ENCODE measurements at places on chromosomes 16 and 17. TPM values are rescaled to one million over a fixed set of nuclear protein-coding genes. Genes with fewer than 3 reads are reported as not detected.

DNA sequence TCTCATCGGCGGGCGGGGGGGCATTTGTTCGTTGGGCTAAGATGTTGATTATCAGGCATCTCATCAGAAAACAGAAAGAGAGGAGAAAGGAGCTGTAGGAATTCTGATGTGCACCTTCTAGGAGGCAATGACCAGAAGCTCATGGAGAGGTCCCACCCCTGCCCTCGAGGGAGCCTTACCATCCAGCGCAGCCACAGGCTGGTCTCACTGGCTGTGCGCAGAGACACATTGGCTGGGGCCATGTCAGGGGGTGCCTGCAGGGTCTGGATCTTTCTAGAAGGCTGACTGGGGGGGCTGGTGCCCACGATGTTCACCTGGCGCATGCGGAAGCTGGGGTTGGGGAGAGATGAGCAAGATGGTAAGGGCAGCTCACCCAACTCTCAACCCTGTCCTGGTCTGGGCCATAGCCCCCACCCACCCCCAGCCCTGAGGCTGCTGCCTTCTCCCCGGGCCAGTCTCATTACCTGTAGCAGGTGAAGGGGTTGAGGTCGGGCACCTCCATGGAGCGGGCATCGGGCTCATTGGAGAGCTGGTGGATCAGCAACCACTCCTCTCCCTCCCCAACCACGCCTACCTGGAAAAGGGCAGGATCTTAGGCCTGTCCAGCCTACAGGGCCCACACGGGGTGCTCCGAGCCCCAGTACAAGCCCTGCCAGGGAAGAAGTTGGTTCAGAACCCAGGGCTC is 86.2 kb upstream of the CDC42EP4 start:
- no peak overlapping the region for H3K4me3 ChIP-seq
- H3K4me1 ChIP-seq: no peaks in the 10 kb centered on the region
- no peaks in the 10 kb centered on the region for H3K36me3 ChIP-seq
- H3K27ac ChIP-seq: no peak overlapping the region

DNA sequence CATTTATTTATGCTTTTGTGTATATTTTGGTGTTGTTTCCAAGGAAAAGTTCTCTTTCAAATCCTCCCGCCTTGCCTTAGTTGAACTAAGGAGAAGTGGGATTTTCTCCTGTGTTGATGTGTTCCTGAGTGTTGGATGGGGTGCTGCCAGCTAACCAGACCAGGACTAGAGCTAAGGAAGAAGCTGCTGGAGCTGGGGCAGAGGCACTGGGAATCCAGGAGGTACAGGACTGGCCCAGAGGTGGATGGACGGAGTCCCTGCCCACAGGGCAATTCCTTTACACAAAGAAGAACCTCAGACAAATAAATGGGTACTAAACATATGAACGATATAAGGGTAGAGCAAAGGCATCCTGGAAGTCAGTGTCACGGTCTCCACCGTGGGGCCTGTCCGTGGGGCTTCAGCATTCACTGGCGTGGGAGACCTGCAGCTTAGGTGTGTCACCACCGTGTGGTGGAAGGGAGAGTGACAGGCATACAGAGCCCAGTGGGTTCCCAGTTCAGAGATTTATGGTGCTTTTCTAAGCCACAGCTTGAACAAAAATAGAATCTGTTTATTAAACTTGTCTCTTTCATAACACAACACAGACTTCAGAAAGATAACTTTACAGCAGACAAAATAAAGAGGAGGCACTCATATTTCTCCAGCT is 270.7 kb downstream of the NTN1 start:
- peak overlapping the region; percentile 78 for H3K27ac ChIP-seq
- no peak overlapping the region for H3K4me3 ChIP-seq

DNA sequence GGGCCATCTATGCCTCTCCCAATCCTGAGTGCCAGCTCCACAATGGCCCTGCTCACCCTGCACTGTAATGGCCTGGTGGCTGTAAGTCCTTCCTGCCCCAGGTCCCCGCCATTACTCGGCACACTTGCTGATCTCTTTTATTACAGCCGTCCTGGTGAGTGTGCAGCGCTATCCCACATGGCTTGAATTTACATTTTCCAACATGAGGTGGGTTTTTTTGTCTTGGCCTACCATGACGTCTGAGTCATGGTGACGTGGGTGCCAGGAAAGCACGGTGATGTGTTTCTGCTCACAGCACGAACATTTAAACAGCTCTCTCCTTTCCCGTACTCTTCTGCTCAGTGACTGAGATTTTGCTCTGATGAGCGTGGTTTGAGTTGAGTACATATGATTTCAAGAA is 55.2 kb upstream of the FOXF1 start:
- H3K27me3 ChIP-seq: peaks cover 4% of the 10 kb centered on the region
- no peak for DNase-seq
- H3K4me1 ChIP-seq: no peaks in the 10 kb centered on the region
- H3K4me3 ChIP-seq: no peak overlapping the region
- H3K27ac ChIP-seq: no peak overlapping the region

Gene MEOX1
- total RNA-seq: 6.9 TPM

- H3K4me3 ChIP-seq: peak within 1 kb of the TSS; percentile 56
- DNase-seq: peak; percentile 91
- H3K27ac ChIP-seq: peak within 1 kb of the TSS; percentile 86
- H3K4me1 ChIP-seq: no peaks in the 10 kb centered on the region
Measured at GRCh38 chr17:17496189-17497064, at the start of gene RASD1. Gene RASD1, minus strand, starts transcription at chr17:17496395. Its CDS starts 214 bp downstream, at chr17:17496181.

GRCh38 chr16:12303653-12304052 is 327.1 kb downstream of the SNX29 start:
- DNase-seq: peak; percentile 54
- no peak overlapping the region for H3K27ac ChIP-seq

- no peaks in the 10 kb centered on the region for H3K4me1 ChIP-seq
- H3K27me3 ChIP-seq: no peaks in the 10 kb centered on the region
- H3K36me3 ChIP-seq: no peaks in the 10 kb centered on the region
- no peak for DNase-seq
- no peak overlapping the region for H3K27ac ChIP-seq
- H3K4me3 ChIP-seq: no peak overlapping the region
Measured at GRCh38 chr17:42474276-42474675, 15.6 kb downstream of the ATP6V0A1 start.

Gene HBQ1
- not detected for total RNA-seq

GRCh38 chr16:30472328-30472942 is at the start of gene ITGAL:
Gene ITGAL, plus strand, starts transcription at chr16:30472742. Its CDS starts 96 bp downstream, at chr16:30472838.
- H3K27ac ChIP-seq: no peak within 1 kb of the TSS
- H3K36me3 ChIP-seq: no peaks in the 10 kb centered on the region

- H3K27me3 ChIP-seq: no peaks in the 10 kb centered on the region
- H3K36me3 ChIP-seq: no peaks in the 10 kb centered on the region
- no peak overlapping the region for H3K4me3 ChIP-seq
- peak; percentile 2 for DNase-seq
- H3K27ac ChIP-seq: no peak overlapping the region
Measured at GRCh38 chr16:12582696-12583095, 221.0 kb downstream of the CPPED1 start.

Gene NR1D1
- total RNA-seq: 4.1 TPM

- H3K36me3 ChIP-seq: no peaks in the 10 kb centered on the region
- H3K4me1 ChIP-seq: no peaks in the 10 kb centered on the region
- no peak overlapping the region for H3K27ac ChIP-seq
- no peak overlapping the region for H3K4me3 ChIP-seq
- H3K27me3 ChIP-seq: no peaks in the 10 kb centered on the region
Measured at GRCh38 chr16:4103745-4104144, 12.5 kb downstream of the ADCY9 start.
